ENCODE measurements at places on chromosomes 5 and 9.

DNA sequence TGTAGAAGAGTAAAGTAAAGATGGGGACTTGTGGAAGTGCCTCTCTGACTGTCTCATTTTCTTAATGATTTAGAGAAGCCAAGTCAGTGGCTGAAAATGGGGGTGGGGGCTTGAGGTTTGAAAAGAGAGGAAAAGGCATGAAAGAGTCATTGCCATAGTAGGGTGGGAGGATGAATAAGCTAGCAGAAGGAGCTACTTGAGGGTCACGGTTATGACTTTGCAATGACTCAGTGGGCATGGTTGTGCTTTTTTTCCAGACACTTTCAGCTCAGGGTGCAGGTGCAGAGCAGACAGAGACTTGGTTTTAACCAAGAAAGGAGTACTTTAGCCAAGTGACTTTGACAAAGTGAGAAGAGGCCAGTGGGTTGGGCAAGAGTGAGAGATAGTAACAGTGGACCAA lies 117.8 kb downstream of the PTTG1 start:
- DNase-seq: no peak

GRCh38 chr9:70564468-70565335 lies 150.2 kb upstream of the KLF9 start:
- DNase-seq: no peak

GRCh38 chr5:101531026-101531425 lies 627.9 kb upstream of the ST8SIA4 start:
- DNase-seq: no peak

GRCh38 chr5:15821506-15821905 lies 321.5 kb downstream of the FBXL7 start:
- no peak for DNase-seq

DNA sequence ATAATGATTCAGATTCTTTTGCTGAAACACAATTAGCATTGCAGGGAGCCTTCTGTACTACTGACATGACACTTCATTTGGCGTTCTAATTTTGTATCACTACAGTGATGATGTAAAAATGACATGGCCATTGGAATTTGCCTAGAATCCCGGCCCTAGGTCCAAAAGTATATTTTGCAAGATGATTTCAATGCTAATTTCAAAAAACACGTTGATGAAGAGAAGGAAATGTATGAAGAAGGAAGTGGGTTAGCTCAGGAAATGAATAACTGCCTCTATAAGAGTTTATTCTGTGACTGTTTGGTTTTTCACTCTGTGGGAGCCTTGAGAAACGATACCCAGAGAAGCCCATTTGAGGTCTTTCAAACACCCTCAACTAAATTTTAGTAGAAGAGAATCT lies 59.3 kb downstream of the OSTF1 start:
- DNase-seq: no peak

GRCh38 chr5:121572061-121572460 lies 279.6 kb upstream of the FTMT start:
- DNase-seq: no peak
